Central memory CD4-positive, alpha-beta T cell (primary cell): ENCODE measurements at places on chromosomes 5 and 9.

- no peak for DNase-seq
These were observed 1.4 kb upstream of the WNK2 start for GRCh38 chr9:93182572-93182971.

DNA sequence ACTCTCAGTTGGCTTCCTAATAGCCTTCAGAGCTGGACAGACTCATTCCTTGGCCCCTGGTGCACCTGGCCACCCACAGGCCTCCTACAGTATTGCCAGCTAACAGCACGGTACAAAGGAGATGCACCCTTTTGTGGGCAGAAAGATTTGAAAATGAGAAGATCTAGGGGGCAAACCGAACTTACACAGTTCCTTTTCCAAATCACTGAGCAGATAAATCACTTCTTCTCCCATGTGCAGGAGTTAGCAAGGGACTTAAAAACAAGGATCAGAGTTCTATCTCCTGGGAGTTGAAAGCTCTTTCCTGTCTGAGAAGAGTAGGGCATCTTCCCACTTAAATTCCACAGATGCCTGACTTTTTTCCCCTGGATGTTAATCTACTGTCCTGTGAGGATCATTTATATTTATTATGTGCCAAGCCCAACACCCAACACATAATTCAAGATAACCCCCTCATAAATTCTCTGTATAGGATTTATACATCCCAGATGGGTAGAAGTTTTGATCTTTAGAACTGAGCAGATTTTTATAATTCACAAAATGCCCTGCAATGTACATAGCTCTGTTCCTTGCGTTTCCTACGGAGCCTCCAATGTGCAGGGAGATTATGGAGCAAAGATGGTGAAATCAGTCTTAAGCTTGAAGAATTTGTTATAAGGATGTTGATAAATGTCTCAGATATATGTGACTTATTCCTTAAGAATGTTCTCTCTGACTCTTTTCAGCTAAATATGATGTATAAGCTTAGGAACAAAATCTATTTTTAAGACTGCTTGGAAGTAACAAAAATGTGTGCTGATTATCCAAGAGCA is 207.2 kb upstream of the DAPK1 start:
- DNase-seq = no peak

DNA sequence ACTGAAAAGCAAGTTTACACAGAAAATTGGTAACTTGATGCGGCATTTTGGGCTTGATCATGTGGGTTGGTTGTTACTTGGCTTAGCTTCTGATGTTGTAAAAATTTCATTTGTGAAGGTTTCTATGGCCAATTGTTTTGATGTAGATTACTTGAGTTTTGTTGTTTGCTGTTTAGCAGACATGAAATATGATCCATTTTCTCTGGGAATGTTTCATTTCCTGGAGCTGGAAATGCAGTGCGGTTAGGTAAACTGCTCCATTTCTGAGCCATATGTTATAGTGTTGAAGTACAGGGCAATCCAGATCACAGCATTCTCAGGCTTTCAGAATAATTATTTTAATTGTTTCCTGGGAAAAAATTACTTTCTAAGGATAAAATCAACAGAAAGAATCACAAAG is 396.9 kb downstream of the ENC1 start:
- no peak for DNase-seq

DNA sequence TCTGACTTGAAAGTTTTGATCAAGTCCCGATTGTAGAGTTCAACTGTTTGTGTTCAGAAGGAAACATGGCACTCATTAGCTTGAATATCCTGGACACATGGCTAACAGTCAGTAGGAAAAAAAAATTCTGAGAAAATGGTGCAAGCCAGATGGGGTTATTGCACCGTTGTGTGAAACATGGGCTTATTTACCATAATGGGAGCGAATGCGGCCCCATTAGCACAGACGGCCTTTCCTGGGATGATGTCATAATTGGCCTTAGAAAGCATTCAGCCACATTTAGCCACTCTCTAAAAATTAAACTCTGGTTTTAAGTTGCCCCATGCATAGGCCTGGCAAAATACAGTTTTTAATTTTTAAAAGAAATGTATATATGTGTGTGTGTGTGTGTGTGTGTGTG is 112.1 kb downstream of the IRX2 start:
- no peak for DNase-seq

DNA sequence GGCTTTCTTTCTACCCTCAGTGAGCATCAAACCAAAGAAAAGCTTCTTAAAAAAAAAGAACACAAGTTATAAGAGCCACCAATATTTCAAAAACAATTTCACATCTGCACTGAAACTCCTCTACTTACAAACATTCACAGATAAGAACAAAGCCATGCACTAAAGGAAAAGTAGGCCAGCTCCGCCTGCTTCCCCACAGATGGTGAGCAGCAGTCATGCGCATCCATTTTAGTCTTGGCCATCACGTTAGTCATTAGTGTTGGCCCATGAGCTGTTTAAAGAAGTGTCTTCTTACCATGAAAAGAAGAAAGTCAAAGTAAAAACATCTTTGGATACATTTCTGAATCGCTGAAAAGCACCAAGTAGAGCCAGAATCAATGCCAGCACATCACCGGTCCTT is 40.0 kb upstream of the SMIM23 start:
- no peak for DNase-seq

DNA sequence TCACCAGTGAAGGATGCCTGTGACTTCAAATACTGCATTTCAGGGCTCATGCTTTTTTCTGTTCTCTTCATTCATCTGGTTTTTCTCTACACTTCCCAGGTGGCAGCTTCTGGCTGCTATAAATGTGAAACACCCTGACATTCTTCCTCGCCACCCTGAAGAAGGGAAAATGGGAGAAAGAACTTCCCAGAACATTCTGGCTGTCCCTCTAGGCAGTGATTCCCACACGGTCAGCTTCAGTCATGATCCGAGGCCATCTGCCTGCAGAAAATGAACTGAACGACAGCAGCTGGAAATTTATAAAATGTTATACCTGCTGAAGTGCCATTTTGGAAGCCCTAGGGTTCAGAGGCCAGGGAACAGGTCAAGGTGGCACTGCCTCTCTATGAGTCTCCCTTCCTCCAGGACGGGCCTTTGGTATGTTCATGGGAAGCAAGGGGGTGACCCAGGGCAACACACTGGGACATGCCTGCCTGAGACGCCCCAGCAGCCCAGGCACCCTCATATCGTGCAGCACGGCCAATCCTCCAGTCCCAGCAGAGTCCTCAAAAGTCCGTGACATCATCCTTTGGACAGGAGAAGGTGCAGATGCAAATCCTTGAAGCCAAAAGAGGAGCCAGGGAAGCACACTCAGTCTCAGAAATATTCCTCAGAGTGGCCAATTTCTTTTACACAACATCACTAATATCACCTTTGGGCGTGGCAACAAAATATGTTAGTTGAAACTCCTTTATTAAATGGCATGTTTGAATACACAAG is 107.1 kb downstream of the SEMA5A start:
- no peak for DNase-seq

- no peak for DNase-seq
These were observed 46.5 kb downstream of the AUH start for GRCh38 chr9:91315191-91315590.

- DNase-seq = no peak
These were observed 46.6 kb upstream of the SLC12A2 start for GRCh38 chr5:128036950-128037349.

DNA sequence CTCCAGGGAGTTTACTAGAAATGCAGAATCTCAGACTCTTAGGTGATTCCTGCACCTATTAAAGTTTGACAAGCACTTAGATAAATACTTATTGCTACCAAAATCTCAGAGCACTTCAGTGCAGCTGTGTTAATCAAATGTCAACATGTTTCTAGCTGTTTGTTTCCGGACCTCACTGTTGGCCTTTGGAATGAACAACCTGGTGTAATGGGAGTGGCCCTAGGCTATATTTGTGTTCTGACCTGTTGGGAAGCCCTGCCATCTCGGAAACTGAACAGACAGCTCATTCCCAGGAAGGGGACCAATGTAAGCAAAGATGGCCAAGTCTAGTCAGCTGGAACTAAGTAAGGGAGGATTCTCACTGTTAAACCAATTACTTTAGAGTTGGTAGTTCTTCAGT is 145.0 kb upstream of the SLC28A3 start:
- no peak for DNase-seq

DNA sequence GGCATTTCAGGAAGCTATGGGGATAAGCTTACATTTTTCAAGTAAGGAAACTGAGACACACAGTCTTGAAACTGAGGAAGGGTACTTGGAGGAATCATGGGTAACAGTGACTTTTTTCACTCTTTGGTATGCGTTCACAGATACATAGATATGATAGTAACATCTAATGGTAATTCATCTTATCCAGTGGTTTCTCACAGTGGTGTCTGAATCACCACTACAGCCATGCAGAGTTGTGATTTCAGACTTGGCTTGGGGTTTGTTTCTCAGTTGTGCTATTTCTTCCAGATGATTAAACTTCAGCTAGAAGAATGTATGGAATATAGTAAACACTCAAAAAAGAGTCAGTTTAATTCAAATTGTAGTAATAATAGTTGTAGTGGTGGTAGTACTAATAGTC is 239.1 kb upstream of the NUDT12 start:
- DNase-seq = no peak

DNA sequence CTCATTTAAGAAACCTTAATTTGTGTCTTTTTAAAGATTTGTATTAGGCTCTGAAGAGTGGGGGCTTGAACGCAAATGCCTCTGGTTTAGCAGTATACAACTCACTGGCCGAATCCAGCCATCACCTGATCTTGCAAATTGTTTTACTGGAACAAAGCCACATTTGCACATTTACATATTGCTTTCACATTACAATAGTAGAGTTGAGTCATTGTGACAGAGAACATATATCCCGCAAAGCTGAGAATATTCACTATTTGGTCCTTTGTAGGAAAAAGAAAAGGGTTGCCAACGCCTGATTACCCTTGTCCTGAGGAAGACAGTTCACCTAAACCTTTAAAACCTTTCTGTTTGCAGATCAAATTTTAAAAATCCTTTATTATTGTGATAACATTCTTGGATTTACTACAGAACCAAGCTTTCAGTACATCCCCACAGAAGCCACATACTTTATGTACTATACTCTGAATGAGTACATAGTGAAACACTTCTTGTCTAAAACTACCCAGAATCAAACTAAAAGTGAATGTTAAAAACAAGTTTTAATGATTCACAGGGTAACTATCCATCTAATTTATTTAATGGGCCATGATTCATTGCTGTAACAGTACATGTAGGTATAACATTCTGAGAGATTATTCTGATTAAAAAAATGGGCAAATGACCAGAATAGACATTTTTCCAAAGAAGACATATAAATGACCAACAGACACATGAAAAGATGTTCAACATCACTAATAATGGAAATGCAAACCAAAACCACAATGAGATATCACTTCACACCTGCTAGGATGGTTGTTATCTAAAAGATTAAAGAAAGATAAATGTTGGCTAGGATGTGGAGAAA is 161.0 kb downstream of the SLC25A46 start:
- no peak for DNase-seq

DNA sequence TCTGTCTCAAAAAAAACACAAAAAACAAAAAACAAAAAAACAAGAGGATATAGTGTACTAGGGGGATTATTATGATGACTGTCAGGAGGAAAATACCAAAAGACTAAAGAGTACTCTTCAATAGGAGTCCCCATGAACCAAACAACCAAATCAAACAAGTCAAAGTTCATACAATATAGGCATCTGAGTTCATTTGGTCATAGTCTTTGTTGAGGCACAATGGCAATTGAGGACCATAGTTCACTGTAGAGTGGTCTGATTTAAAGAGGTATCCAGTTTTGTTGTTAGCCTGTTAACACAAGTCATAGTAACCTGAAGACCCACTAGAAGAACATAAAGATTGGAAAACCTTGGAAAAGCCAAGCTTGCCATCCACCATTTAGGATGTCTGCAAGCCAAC is 11.3 kb upstream of the UBTD2 start:
- DNase-seq = no peak

GRCh38 chr9:108049671-108050494 is 560.3 kb upstream of the KLF4 start:
- no peak for DNase-seq

DNA sequence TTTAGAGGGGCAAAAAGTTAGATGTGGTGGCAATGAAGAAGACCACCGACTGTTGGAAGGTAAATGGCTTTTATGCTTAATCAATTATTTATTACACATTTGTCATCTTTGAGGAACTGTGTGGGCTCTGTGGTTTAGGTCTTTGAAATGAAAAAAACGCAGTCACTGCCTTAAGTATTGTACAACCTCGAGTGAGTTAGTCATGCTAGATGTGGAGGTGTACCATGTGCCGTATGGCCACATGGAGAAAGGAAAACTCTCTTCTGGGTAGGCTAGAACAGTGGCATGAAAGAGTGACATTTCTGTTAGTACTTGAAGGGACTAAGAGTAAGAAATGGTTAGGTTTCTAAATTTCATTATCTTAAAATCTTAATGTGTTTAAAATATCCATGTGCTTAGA is 166.1 kb downstream of the HACD4 start:
- no peak for DNase-seq

GRCh38 chr5:113034182-113034773 is 57.7 kb downstream of the DCP2 start:
- no peak for DNase-seq

DNA sequence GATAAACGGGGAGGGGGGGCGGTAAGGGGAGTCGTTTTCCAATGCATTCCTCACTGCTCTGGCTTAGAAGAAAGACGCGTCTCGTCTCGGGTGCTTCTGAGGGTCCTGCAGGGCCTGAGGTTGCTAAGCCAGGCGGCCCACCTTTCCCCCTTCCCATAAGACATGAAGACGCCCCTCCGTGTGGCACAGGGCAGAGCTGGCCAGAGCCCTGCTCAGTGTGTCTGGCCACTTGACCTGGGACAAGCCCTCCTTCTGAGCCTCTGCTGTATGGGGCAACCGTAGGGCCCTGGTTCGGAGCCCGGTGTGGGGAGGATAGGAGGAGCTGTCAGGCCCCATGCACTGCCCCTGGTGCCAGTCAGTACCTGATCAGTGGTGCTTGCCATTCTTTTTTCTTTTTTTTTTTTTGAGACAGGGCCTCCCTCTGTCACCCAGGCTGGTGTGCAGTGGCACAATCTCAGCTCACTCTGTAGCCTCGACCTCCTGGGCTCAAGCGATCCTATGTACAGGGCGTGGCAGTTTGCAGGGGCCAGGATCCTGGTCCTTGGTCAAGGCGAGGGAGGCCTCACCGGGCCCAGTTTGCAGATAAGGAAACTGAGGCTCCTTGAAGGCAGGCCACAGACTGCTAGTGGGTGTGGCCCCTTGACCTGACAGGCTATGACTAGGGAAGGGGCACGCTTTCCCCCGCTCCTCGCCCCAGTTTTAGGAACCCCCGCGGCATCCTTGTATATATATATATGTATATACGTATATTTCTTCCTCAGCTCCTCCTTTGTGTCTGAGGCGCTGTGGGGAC is 172.3 kb upstream of the IER5L start:
- DNase-seq = no peak

- DNase-seq = no peak
These were observed 78.5 kb upstream of the EPB41L4B start for GRCh38 chr9:109399258-109399767.

DNA sequence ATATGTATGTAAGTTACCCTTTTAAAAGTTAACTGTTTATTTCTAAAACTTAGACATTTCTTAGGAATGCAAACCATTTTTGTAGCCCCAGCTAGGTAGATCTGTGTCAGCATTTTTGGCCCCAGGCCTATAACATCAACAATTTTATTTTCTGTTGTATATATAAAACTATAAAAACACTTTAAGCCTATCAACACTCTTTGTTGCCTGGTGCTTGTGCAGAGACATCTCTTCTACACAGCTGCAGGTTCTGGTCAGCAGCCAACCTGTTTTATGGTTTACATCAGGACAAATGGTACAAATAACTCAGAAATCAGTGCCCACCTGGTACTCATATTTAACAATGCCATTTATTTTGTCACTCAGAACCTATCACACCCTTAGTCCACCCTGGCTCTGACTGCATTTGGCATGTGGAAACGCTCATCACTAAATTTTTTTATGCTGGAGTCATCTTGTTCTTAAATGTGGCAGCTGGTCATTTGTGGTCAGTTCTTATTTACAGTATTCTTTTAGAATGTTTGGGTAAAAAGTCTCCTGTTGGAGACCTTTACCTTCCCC is 173.4 kb downstream of the DNAH5 start:
- DNase-seq = no peak
